Upper lobe of left lung (tissue), 6 donors: ENCODE measurements at places on chromosomes 3 and 15.

- no peak overlapping the region for H3K27ac ChIP-seq
- H3K36me3 ChIP-seq, result peaks cover 36% of the 10 kb centered on the region
- no peaks in the 10 kb centered on the region for H3K27me3 ChIP-seq
- no peak overlapping the region for H3K4me3 ChIP-seq
- peak; percentile 68 for DNase-seq
- peaks cover 3% of the 10 kb centered on the region for H3K4me1 ChIP-seq
These were observed 84.4 kb downstream of the PGPEP1L start for GRCh38 chr15:98923171-98923570.

DNA sequence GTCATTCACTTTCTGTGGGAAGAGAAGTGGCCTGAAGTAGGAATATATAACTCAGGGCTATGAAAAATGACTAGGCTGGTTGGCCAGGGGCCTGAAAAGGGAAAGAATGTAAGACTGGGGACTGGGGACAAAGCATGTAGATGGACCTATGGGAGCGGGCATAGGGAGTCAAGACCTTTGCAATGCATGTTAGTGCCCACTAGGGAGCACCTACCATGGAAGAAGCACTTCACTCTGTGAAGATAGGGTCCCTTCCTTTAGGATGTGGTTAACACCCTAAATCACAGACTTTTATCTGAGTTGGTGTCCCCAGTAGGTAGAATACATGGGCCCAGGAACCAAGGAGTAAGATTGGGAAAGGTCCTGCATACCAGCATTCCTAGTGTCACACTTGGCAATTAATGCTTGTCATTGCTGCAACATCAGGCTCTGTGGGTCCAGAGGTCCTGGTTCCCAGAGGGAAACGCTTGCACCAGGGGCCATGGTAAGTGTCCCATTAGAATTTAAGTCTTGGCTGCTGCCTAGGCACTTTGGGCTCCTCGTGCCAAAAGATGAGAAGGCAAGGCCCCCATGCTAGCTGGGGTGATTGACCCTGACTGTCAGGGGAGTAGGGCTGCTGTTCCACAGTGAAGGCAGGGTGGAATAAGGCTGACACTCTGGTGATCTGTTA lies 79.6 kb downstream of the CRYGS start:
- H3K27ac ChIP-seq, result no peak overlapping the region
- H3K27me3 ChIP-seq, result no peaks in the 10 kb centered on the region
- DNase-seq, result no peak
- no peak overlapping the region for H3K4me3 ChIP-seq
- H3K4me1 ChIP-seq, result no peaks in the 10 kb centered on the region

DNA sequence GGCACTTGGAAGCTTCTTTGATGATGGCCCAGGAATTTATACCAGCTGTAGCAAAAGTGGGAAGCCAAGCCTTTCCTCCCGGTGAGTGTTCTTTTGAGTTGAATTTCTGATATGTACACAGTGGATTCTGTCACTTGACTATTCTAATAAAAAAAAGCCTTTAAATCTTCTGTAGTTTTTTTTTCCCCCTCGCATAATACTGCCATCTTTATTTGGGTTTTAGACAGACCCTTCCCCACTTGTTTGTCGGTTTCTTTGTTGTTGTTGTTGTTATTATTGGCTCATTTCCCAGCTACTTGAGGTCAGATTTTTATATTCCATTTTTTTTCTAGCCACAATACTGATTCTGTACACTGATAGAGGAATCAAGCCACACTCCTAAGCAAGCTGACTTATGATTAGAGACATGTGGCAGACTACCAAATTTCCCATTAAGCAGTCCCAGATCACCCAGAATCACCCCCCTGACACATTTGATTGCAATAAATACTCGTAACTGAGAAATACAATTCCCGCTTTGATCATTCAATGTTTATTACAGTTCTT lies 122.4 kb upstream of the IL12A start:
- peaks cover 21% of the 10 kb centered on the region for H3K4me1 ChIP-seq
- no peak for DNase-seq
- H3K27ac ChIP-seq, result peak overlapping the region; percentile 32

- H3K27me3 ChIP-seq, result no peaks in the 10 kb centered on the region
- no peaks in the 10 kb centered on the region for H3K36me3 ChIP-seq
- H3K4me3 ChIP-seq, result no peak overlapping the region
- no peaks in the 10 kb centered on the region for H3K4me1 ChIP-seq
- no peak for DNase-seq
These were observed 30.9 kb upstream of the ARRDC4 start for GRCh38 chr15:97929456-97930229.

- no peaks in the 10 kb centered on the region for H3K4me1 ChIP-seq
- no peaks in the 10 kb centered on the region for H3K27me3 ChIP-seq
- H3K27ac ChIP-seq, result no peak overlapping the region
- H3K36me3 ChIP-seq, result no peaks in the 10 kb centered on the region
These were observed 7.9 kb upstream of the GOLGA8B start for GRCh38 chr15:34591306-34591705.

GRCh38 chr15:42059661-42060476 lies 34.5 kb downstream of the PLA2G4D start:
- H3K4me3 ChIP-seq, result no peak overlapping the region
- no peaks in the 10 kb centered on the region for H3K27me3 ChIP-seq
- no peak overlapping the region for H3K27ac ChIP-seq
- peaks cover 10% of the 10 kb centered on the region for H3K4me1 ChIP-seq

DNA sequence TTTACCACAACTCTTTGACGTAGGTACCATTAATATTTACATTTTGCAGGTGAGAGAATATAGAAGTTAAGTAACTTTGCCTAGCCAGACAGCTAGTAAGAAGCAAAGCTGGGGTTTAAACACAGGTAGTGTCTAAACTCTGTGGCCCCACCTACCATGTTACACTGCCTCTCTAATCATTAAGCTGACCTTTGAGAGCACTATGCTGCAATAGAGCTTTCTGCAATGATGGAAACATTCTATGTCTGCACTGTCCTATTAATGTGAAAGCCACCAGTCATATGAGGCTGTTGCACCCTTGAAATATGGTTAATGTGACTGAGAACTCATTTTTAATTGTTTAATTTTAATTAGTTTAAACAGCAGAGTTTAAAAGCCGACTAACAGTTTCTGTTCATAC lies 6.3 kb upstream of the RARB start:
- H3K27me3 ChIP-seq, result no peaks in the 10 kb centered on the region
- no peak overlapping the region for H3K4me3 ChIP-seq
- no peaks in the 10 kb centered on the region for H3K36me3 ChIP-seq
- peaks cover 6% of the 10 kb centered on the region for H3K4me1 ChIP-seq
- DNase-seq, result no peak

GRCh38 chr3:99646107-99646435 lies 7.7 kb downstream of the COL8A1 start:
- H3K36me3 ChIP-seq, result no peaks in the 10 kb centered on the region
- no peak overlapping the region for H3K4me3 ChIP-seq
- no peak for DNase-seq
- peaks cover 15% of the 10 kb centered on the region for H3K4me1 ChIP-seq
- no peak overlapping the region for H3K27ac ChIP-seq
- no peaks in the 10 kb centered on the region for H3K27me3 ChIP-seq

DNA sequence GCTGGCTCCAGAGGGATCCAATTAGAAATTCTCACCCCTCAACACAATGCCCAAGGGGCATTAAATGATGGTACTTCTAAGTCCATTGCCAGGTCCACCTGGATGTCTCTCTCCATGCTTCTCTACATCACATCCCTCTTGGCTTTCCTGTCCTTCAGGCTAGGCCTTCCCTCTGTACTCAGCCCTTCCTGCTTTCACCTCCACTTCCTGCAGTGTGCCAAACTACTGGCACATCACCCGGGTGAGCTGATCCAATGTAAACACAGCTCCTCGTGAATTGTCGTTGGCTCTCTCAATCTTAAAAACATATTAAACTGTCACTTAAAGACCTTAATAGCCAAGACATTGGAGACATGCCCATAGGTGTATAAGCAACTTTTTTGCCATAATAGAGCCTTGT lies 4.0 kb downstream of the LMCD1 start:
- no peaks in the 10 kb centered on the region for H3K27me3 ChIP-seq
- DNase-seq, result peak; percentile 36
- no peak overlapping the region for H3K4me3 ChIP-seq
- H3K4me1 ChIP-seq, result peaks cover 55% of the 10 kb centered on the region
- H3K27ac ChIP-seq, result peak overlapping the region; percentile 41

- H3K4me3 ChIP-seq, result no peak overlapping the region
- no peak overlapping the region for H3K27ac ChIP-seq
- H3K4me1 ChIP-seq, result no peaks in the 10 kb centered on the region
- H3K27me3 ChIP-seq, result no peaks in the 10 kb centered on the region
- no peak for DNase-seq
- H3K36me3 ChIP-seq, result no peaks in the 10 kb centered on the region
These were observed 244.4 kb downstream of the SOX2 start for GRCh38 chr3:181956122-181956521.

DNA sequence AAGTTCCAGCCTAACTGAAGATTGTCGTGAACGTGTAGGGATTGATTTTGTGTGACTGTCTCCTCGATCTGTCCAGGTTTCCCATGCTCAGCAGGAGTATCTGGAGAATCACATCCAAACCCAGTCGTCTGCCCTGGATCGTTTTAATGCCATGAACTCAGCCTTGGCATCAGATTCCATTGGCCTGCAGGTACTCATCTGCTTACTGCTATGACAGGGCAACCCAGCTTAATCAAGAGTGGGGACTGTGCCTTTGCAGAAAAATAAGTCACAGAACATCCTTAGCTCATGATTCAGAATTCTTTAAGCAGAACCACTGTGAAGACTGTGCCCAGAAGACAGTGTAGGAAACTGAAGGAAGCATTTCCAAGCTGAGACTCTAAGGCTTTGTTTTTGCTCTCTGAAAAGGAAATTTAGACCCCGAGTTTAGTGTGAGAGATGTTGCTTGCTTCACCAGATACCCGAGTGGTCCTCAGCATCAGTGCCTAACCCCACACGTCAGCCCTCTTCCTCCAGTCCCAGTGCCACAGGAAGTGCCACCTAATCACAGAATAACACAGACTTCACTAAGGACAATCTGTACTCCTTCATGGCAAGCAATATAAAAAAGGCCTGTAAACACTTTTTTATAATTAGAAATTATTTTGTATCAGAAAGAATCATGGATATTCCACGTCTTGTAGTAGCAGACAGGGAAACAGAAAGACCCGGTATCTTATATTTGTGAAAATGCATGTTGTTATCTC lies 34.2 kb downstream of the MYZAP start:
- DNase-seq, result no peak
- H3K4me1 ChIP-seq, result peaks cover 20% of the 10 kb centered on the region
- H3K36me3 ChIP-seq, result no peaks in the 10 kb centered on the region

GRCh38 chr3:188954590-188955208 lies 217.1 kb upstream of the TPRG1 start:
- no peak overlapping the region for H3K27ac ChIP-seq
- peaks cover 21% of the 10 kb centered on the region for H3K4me1 ChIP-seq
- H3K36me3 ChIP-seq, result no peaks in the 10 kb centered on the region
- DNase-seq, result no peak
- H3K4me3 ChIP-seq, result no peak overlapping the region

GRCh38 chr3:152244517-152244888 lies 24.2 kb upstream of the MBNL1 start:
- H3K27ac ChIP-seq, result peak overlapping the region; percentile 49
- H3K4me1 ChIP-seq, result peaks cover 19% of the 10 kb centered on the region
- H3K27me3 ChIP-seq, result no peaks in the 10 kb centered on the region

DNA sequence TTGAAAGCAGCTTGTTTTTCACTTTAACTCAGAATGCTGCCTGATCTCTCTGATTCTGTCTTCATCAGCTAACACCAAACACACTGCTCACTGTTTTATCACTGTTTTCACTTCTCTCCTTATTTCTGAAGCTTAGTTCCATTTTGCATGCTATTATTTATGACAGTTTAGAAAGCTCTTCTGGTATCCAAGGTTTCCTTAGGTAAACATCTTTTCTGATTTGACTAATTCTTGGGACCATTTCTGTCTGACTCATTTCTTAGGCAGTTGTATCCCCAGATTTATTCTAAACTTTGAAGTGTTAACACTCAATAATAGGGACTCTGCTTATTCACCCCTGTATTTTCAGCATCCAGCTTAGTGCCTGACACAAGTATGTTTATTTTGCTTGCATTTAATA lies 167.7 kb downstream of the BCHE start:
- no peaks in the 10 kb centered on the region for H3K4me1 ChIP-seq
- no peak for DNase-seq
- H3K27me3 ChIP-seq, result no peaks in the 10 kb centered on the region
- H3K4me3 ChIP-seq, result no peak overlapping the region
- no peak overlapping the region for H3K27ac ChIP-seq

- no peak overlapping the region for H3K27ac ChIP-seq
- H3K4me1 ChIP-seq, result no peaks in the 10 kb centered on the region
- no peak overlapping the region for H3K4me3 ChIP-seq
- no peak for DNase-seq
- H3K27me3 ChIP-seq, result no peaks in the 10 kb centered on the region
These were observed 28.1 kb upstream of the MCTP2 start for GRCh38 chr15:94203306-94203705.

GRCh38 chr3:187630404-187630803 lies 39.8 kb downstream of the SST start:
- H3K27ac ChIP-seq, result no peak overlapping the region
- DNase-seq, result no peak
- H3K4me1 ChIP-seq, result no peaks in the 10 kb centered on the region
- H3K27me3 ChIP-seq, result no peaks in the 10 kb centered on the region
- H3K36me3 ChIP-seq, result no peaks in the 10 kb centered on the region
